ENCODE measurements at places on chromosomes 3 and 15.

DNA sequence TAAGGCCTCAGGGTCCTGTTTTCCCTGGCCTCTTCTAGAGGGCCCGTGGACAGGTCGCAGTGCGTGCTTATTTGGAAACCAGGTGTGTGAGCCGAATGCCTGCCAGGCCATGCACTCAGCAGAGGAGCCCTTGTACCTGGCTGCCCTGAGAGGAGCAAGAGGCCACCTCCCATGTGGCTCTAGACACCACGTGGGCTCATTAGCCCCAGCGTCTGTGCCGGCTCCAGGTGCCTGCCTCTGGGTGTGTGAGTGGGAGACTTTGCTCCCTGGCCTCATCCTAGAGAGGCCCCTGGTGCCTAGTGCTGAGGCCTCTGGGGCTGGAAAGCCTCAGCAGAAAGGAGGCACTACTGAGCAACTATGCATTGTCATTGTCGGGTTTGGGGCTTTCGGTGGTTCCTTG, 50.4 kb downstream of the KLF13 start:
- no peak for DNase-seq

DNA sequence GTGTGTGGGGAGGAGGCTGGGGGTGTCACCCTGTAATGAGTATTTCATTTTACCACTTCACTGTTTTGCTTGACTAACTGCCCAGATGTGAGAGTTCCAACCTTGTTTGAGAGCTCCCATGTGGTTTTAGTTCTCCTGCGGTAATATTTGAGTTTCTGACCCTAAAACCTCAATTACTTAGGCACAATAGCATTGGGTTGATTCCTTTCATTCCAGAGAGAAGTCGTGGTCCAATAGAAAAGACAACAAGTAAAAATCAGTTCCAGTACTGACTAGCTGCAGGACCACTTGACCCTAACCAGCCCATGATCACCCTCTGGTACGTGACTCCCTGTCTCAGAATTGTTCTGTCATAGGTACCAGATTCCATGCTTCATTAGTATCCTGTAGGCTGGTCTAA, 630.4 kb downstream of the CADM2 start:
- DNase-seq = no peak

GRCh38 chr15:60326824-60327654, 70.7 kb downstream of the ANXA2 start:
- no peak for DNase-seq

DNA sequence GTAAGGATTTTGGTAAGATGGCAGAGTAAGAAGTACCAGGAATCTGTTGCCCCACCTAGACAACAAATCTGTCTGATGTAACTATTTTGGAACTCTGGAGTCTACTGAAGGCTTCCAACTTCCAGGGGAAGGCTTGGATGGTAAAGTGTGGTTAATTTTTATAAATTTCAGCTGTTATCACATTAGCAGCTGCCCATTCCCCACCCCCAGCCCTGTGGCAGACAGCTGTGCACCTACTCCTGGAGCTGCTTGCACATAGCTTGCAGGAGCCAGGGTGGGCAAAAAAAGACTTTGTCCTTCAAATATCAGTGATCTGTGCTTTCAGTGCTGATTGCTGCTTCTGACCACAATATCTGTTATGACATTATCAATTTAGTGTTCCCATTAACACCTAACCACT, 47.4 kb downstream of the FRMD5 start:
- DNase-seq = no peak

DNA sequence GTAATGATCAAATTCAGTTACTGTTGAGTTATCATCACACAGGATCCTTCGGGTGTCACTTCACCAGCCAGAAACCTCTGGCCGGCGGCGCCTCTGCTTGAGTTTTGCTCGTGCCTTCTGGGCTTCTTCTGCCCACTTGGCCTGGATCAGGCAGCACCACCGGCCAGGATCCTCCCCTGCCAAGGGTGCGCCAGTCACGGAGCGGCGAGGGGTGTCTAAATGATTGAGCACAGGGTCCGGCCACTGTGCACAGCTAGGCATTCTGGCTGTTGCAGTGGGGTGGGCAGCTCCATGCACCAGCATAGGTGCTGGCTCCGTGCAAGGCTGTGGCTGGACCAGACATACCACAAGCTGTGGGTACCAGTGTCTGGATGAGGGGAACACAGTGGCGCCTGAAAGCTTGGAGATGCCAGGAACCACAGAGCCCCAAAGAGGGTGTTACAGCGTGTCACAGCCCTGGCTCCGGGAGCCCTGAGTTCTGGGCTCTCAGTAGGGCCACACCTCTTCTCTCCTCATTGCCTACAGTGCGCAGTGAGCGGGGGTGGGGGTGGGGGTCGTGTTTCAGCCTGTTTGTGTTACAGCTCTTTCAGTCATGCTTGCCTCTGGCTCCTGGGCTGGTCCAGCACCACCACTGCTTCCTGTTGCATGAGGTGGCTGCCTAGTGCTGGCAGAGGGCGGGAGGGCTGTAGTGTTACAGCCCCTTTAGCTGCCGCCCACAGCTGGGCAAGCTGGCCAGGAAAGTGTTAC, 169.4 kb downstream of the FNDC3B start:
- peak; percentile 74 for DNase-seq
